Foreskin fibroblast (primary cell): ENCODE measurements at places on chromosomes 3 and 15.

- no peak for DNase-seq
Measured at GRCh38 chr3:113142476-113142875, 68.9 kb upstream of the BOC start.

DNA sequence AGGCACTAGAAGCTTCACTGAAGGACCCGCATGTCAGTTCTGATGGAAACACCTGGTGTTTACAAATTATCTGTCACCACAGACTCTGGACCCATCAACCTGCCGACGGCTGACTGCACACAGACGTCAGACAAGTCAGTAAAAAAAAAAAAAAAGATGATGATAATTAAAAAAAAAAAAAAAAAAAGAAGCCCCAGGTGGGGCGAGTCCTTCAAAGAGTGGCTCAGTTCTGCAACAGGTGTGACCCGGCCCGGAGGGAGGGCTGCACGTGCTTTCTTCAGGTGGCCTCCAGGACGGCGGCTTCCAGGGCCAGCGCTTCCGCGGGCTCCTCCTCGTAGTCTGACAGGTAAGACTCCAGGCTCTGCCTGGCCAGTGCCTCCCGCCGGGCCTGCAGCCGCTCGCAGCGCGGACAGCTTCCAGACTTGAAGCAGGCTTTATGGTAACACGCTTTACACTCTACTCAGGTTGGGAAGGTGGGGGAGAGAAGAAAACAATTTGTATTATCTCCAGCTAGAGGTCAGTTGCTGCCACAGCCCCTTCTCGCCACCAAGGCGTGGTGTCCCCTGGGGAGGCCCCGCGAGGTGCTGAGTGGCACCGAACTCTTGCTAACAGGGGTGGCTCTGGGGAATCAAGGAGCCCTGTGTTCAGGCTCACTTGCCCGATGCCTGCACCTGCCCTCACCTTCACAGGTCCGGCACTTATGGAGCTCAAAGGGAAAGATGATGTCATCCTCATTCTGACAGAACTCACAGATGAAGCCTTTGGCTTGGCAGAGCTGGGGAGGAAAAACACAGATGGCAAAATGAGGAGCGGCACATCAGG lies 61.8 kb downstream of the RUBCN start:
- DNase-seq = no peak

GRCh38 chr3:127068871-127069270 lies 86.0 kb downstream of the PLXNA1 start:
- DNase-seq = no peak

DNA sequence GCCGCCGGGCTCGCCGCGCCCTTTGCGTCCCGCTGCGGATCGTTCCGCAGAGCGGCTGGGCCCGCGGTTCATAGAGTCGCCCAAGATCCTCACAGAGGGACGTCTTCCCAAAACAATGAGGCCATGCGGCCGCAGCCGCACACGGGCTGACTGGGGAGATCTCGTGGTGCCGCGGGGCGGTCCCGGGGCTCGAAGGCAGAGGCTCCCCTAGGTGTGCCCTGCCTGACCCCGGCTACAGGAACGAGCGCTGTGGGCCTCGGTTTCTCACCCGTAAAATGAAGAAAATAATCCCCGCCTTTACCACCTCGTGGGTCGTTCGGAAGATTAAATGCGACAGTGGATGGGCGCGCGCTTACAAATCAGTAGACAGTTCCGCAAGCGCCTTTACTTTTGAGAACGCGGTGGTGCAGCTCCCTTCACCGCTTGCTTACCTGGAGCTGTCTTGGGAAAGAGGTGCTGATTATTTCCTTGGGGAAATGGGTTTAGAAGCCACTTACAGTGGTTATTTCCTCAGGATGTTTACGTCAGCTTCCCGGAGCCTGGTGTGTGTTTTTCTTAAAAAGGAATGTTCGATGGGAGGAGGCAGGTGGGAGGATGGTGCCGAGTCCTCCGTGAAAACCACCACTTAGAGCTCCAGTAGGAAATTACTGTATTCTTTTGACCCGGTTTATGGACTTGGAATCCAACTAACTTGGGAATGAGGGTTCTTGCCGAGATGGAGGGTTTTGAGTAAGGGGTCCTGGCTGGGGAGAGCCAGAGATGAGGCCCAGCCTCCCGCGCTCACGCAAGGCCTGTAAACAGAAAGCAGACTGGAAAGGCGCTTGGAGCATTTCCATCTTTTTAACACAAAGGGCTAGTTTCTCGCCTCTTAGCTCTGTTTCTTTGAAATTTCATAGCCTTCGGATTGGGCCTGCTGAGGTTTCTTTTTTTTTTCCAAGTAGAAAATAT lies 1.9 kb upstream of the MEX3B start:
- DNase-seq = peak; percentile 29

GRCh38 chr15:67359431-67360079 lies 105.0 kb downstream of the IQCH start:
- DNase-seq = no peak

DNA sequence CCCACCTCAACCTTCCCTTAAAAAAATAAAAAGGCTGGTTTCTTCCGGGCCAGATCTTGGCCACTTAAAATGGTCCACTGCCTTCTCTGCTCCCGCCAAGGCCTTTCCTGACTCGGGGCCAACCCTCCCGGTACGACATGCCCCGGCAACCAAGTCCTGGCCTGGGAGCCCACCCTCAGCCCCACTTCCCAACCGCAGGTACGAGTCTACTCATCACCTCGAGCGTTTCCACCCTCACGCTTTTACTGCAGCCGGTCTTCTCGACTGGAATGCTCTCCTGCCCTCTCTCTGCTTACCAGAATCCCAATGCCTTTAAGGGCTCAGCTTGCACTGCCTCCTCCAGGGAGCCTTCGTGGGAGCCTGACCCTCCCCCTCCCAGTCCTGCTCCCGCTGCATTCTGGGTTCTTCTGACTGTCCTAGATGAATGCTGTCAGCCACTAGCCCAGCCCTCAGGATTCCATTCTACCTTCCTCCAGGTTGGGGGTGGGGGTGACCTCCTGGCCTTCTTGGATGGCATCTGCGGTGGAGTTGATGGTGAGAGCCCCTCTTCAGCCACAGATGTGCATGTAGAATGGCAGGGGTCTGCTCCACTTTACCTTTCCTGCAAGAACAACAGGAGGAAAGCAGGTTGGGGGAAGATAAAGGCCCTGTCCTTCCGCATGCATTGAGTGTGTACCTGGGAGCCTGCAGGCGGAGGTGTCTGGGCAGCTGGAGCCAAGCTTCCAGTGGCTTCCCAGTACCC lies 1.1 kb upstream of the CSRNP1 start:
- no peak for DNase-seq

DNA sequence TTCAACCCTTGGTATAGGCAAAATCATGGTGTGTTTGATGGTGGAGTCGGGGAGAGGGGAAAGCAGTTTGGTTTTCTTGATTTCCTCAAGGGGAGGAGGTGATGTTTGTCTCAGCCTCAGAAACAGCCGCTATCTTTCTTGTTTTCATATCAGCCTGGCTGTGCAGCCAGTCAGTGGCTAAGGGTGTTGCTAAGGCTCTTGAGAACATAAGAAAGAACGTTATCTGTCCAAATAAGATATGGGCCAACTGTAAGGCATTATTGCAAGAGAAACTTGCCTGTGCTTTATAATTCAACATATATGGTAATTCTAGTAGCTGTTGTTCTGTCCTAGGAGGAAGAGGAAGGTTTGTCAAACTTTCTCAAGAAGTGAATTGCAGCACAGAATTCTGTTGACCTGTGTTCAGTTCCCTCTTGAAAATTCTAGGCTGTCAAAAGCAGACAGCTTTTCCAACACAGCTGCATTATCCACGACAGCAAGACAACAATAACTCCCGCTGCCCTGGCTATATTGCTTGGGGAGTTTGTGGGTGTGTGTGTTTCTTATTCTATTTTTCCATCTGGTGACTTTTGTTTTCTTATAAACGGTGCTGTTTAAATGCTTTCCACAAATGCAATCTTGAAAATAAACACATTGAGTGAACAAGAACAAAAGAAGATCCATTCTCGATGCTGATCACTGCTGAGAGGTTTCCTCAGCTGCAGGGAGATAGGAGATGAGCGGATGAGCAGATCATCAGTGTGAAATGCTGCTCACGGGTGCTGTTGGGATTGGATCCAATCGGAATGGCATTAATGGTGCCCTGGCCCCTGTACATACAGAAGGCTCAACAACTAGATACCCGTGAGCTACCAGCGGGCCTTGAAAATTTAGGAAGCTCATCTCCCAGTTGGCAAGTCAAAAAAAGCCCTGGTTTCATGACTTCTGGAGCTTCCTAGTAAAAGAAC lies 90.8 kb upstream of the TNFAIP8L3 start:
- DNase-seq = no peak

DNA sequence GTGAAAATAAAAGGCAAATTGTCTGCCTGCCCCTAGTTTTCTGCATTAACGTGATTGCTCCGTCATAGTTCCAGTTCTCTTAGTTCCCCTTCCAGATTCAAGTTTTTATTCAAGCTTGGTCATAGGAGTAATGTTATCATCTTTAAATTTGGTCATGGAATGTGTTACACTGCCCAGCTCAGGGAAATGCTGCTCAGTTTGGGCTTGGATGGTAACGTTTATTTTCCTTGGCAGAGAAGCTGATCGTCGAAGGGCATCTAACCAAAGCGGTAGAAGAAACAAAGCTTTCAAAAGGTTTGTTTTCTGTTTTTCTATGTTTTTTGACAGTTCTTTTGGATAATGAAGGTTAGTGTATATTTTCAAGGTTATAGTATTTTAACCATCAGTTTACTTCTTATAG lies 118.4 kb upstream of the FLNB start:
- no peak for DNase-seq

- DNase-seq = no peak
Measured at GRCh38 chr15:82873000-82873680, 63.7 kb downstream of the WHAMM start.

DNA sequence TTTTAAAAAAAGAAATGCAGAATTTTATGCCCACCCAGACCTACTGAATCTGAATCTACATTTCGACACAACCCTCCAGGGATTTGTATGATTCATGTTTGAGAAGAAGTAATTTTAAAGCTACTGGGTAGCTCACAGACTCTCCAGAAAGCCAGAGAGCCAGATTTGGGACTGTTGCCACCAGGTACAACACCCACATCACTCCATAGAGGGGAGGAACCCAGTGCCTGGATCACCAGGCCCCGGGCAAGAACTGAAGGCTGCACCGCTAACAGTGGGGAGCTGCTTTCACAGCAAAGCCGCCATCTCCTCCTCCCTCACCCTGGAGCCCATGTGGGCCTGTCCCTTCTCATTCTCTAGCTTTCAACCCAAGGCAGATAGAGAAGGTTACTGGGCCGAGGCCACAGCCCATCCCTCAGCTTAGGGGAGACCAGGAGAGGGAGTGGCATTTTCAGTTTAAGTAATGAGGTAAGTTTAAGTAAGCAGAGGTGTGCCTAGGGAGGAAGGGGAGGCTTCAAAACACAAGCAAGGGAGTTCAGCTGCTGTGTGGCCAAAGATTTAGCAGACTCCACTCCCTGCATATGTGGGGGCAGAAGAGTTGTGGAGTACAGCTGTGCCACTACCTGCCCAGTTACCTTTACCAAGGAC lies 109.8 kb downstream of the IL12A start:
- DNase-seq = no peak

- no peak for DNase-seq
Measured at GRCh38 chr3:149455989-149456388, 18.5 kb upstream of the TM4SF4 start.

- no peak for DNase-seq
Measured at GRCh38 chr3:63611382-63611781, 41.1 kb upstream of the SNTN start.

DNA sequence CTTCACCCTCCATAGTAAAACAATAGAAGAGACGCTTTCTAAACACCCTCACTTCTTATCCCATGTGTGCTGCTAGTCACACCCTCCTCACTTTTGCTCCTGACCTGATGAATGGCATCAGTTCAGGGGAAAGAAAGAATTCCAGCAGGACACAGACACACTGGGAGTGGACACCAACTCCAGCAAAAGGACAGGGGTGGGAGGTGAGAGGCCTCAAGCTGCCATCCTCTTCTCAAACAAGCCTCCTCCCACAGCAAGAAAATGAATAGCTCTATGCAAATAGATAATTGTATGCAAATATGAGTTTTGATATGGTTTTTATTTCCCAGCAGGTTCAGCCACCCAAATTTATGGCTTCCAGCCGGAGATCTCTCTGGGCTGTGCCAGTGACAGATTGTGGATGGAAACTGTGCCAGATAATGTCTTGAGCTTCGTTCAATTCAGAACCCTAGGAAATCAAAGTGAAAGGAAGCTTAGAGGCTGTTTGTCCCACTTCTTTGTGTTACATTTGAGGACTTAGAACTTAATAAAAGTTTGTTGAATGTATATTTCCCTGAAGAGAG lies 209.3 kb upstream of the PPP2R3A start:
- DNase-seq = no peak

GRCh38 chr3:178849199-178849910 lies 222.3 kb downstream of the ZMAT3 start:
- DNase-seq = no peak

DNA sequence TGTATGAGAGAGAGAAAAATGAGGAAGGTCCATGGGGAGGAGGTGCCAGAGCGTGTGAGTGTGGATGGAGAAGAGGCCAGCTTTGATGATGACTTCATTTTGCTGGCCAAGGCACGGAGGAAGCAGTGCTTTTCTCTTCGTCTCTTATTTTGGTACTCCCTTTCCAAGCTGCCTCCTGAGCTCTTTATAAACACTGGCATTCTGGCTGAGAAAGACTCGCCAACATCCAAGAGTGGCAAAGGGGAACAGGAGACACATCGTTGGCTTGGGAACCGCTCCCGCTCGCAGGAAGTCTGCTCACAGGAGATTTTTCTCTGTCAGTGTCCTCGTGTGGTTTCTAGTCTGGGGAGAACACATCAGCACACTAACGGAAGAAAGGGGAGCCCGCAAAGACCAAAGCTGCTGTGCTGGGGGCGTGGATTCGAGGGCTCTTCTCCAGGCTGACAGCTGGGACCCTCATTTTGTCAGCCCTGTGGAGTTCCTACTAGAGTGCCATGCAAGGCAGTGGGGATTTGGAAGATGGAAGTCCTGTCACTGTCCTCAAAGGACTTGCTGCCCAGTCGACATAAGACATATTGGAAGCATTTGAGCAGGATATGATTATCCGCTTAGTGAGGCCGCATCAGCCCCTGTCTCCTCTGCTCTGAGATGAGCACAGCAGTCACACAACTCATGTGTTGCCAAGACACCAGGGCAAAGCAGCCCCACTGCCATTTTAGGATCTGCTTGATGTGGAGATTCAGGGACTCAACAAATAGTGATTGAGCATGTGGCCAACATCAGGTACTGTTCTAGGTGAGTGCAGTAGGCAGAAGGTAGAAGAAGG lies 8.0 kb upstream of the SEMA4B start:
- DNase-seq = no peak

GRCh38 chr3:166575161-166575560 lies 737.9 kb upstream of the BCHE start:
- DNase-seq = no peak

- no peak for DNase-seq
Measured at GRCh38 chr3:95899494-95899893, 914.9 kb upstream of the EPHA6 start.

- no peak for DNase-seq
Measured at GRCh38 chr3:182710557-182711157, 82.6 kb upstream of the ATP11B start.
